Activated T-cell treated with anti-CD3 and anti-CD28 coated beads for 24 hours (primary cell): ENCODE measurements at places on chromosomes 6 and 20.
A peak's percentile ranks its signal among the peaks of the same experiment; 100 is the strongest.

GRCh38 chr6:11258260-11259237 is 26.1 kb upstream of the NEDD9 start:
- no peak for DNase-seq

DNA sequence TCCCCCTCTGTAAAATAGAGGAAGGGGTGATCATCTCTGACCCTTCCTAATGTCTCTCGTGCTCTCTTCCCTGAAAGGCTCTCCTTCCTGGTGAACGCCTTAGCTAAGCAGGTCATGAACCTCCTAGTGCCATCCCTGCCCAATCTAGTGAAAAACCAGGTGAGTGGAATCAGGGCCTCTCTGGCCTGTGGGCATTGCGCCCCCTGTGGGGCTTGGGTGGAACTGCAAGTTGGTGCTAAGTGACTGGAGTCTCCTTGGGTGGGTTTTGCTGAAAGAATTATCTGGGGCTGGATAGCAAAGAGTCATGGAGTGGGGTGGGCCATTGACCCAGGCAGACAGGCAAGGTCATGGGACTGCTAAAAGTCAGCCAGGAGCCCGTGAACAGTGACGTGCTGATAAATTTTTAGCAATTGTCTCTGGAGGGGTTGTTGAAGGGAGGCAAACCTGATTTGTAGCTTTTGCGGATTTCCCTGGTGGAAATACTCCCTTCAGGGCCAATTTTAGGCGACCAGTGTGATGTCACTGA is 8.9 kb downstream of the BPIFB1 start:
- DNase-seq = peak; percentile 40

DNA sequence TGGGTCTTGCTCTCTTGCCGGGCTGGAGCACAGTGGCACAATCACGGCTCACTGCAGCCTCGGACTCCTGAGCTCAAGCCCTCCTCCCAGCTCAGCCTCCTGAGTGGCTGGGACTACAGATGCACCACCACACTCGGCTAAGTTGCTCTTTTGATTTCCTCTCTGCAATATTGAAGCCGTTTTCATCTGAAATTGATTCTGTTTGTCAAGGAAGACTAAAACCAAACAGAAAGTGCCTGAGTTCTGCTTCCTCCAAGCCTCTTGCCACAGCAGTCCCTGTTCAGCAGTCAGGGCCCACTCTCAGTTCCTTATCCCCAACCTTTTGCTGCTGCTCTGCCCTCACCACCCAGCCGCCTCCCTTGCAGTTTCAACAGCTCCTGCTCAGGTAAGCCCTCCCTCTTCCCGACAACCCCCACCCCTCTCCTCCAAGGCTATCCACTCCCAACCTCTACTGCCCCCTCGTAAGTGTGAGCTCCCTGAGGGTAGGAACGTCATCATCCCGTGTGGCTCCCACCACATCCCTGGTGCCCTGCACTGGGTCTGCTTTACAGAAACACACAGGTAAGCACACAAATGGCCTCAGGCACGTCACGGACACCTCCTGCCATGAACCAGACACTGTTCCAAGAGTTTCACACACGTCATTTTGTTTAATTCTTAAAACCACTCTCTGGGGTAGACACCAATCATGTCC is 70.7 kb upstream of the TAB2 start:
- no peak for DNase-seq

DNA sequence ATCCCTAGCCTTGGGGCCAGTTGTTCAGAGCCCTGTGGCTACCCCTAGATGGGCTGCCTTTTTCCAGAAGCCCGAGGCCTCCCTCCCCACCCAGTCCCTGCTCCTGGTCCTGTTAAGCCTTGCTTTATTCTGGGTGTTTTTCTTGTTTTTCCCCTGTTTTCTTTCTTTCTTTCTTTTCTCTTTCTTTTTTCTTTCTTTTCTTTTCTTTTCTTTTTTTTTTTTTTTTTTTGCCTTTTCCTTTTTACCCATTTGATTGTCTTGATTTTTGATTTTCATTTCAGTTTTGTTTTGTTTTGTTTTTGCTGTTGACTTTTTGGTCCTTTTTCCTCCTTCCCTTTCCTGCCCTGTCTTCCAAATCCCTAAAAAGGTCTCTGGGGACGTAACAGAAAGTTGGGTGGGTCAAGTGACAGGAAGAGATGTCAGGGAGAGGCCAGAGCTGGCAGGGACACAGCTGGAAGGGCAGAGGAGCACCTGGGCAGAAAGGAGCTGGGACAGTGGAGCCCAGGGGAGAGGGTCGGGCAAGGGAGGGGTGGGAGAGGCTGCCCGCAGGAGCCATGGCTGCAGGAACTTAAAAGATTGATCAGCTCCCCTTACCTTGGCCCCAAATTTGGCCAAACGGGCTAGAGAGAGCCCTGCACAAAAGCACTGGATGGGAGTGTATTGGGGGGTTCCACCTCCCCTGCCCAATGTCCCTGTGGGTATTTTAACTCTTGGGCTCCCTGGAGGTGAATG is 27.6 kb downstream of the MYH7B start:
- no peak for DNase-seq

DNA sequence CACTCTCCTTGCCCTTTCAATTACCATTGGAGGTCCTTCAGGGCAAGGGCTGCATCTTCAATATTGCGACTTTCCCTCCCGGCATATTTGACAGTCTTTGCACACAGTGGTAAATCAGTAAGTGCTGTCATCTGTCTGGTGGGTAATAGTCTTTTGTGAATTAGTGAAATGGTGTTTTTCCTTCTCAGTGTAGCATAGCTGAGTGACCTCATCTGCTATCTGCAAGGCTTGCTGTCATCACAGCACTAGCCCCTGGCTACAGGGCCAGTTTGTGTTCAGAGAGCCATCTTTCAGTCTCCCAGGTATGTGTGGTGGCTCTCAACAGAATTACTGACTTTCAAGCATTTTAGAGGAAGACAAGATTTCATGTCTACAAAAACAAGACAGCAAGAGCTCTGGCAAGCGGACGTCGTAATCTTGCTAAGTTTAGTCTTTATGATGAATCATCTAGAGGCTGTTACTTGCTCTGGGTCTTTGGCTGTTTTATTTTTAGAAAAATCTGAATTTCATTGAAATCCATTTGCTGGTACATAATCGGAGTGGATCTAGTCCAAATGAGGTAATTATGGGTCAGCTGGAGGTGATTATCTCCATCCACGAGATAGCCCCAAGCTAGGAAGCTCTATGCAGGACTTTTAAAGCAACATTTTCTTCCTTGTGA is 528.9 kb downstream of the EPM2A start:
- no peak for DNase-seq

GRCh38 chr20:62344092-62344491 is 23.0 kb downstream of the LAMA5 start:
- DNase-seq = no peak

DNA sequence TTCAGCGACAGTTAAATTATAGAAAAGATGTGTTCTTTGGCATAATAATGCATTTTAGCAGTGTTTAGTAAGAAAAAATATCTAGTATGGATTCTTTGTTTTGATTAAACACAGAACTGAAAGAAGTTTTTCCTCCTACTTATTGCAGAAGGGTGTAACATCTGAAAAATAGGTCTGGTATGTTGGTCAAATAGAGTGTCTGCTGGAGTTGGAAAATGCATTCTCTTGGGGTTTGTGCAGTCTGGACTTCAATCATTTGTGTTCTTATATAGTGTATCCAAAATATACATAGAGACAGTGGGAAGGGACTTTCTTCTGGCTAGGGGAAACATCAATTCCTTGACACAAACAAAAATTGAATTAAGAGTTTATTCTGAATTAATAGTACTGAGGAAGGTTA is 132.4 kb upstream of the MAN1A1 start:
- DNase-seq = no peak

DNA sequence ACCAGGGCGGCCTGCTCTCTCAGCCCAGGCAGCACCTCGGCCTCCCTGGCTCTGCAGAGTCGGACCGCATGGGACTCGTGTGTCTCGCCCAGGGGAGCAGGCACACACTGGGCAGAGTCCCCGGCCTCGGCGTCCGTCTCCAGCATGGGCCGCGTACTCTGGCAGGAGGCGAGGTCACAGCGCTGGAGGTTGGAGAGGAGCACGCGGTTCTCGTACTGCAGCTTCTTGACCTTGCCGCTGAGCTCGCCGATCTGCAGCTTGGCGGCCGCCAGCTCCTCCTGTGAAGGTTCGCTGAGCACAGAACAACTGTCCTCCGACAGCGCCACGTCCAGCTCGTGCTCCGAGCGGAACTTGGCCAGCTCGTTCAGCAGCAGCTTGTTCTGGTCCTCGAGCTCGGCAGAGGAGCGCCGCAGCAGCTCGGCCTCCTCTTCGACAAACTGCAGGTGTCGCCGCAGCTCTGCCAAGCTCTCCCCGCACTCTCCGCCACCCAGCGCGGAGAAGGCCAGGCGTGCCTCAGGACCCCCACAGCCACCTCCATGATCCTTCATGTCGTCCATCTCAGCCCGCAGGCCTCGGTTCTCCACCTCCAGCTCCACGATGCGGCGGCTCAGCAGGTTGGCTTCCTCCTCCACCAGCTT is 42.0 kb upstream of the DSN1 start:
- DNase-seq = no peak

DNA sequence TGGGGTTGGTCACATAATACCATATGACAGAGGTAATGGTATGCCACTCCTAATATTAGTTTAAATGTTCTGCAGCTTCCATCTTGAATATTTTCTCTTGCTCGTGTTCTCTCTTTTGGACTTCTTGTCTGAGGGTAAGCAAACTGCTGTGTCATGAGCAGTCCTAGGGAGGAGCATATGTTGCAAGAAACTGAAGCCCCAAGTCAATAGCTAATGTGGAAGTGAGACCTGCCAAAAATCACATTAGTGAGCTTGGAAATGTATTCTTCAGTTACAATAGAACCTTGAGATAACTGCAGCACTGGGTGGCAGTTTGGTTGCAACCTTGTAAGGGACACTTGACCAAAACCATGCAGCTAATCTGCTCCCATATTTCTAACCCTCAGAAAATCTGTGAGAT is 178.2 kb upstream of the IMPG1 start:
- DNase-seq = no peak

DNA sequence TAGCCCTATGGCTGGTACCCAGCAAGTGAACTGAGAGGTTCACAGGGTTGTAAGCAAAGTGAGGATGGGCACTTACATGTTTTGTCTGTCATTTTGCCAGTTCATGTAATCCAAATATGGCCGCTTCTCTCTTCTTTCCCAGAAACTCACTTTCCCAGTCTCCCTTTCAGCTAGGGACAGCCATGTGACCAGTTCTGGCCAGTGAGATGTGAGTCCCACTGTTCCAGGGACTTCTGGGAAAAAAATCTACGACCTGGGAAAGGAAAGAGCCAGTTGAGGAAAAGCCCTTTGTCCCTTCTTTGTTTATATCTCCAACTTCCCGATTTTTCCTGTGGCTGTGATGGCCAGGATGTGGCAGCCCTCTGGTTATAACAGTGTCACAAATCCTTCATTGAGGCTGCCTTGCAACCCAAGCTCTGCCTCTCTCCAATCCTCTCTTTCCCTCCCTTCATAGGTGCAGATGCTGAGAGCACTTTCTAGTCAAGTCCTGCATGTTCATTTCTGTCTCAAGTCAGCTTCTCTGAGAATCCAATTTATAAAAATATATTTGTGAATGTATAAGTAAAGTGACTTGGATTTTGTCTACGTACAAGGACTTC is 148.6 kb upstream of the ZFP64 start:
- no peak for DNase-seq

- DNase-seq = peak; percentile 32
Measured at GRCh38 chr6:45801471-45802289, 214.0 kb downstream of the CLIC5 start.

DNA sequence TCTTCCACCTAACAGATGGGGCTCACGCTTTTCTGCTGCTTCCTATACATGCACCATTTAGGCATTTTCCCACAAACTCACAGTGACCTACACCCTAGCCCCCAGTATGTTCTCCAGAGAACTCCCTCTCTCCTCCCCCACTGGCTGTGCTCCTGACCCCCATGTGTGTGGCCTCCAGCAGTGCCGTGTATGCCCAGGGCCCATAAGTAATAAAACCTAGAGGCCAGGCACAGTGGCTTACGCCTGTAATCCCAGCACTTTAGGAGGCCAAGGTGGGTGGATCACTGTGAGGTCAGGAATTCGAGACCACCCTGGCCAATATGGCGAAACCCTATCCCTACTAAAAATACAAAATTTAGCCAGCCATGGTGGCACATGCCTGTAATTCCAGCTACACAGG is 54.7 kb upstream of the NXT1 start:
- no peak for DNase-seq

DNA sequence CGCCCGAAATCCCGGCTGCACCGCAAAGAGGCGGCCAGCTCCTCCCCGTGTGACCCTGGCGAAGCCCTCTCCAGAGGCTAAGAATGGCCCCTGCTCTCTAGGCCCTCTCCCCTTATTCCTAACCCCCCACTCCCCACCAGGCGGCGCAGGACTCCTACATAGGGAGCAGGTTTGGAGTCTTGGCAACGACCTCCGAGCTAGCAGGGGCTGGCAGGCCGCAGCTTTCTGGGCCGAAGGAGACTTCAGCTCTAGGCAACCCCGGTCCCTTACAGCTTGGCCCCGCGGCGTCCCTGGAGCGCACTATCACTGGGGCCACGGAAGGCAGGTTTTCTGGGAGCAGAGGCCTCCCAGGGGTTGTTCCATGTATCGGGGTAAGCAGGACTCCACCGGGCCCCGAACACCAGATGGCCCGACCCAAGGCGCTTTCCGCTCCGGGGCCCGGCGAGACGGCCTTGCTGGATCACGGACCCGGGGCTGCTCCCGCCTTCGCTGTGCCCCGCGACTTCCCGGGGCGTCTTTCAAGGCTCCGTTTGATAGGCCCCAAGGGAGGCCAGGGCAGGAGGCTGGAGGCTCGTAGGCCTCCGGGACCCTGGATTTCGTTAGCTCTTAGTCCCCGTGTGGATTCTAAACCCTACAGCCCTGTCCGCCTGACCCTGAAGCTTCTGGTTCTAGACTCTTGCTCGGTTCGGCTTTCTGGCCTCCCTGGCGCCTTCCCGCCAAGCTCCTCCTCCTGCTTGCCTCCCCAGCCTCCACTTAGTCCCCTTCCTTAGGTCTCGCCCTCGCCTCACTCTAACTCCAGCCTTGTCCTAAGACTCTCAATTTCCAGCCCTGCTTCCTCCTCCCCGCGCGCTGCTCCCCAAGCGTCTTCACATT is 1.9 kb downstream of the SLC32A1 start:
- DNase-seq = no peak

GRCh38 chr20:9491324-9491723 is 23.1 kb upstream of the LAMP5 start:
- no peak for DNase-seq

DNA sequence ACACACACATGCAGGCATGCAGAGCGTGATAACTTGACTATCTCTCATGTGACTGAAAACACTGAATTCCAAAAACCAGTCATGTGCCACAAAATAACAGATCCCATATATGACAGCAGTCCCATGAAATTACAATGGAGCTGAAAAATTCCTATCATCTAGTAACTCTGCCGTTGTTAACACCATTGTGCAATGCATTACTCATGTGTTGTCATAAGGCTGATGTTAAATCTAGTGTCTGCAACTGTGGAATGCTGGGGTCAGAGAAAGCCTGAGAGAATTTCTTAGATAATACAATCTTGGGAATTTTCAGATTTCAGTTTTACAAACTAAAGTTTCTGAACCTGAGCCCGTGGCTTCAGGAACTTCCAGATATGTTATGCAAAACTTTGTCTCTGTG is 70.2 kb downstream of the LYRM4 start:
- DNase-seq = no peak

- DNase-seq = no peak
Measured at GRCh38 chr6:90106449-90106848, 190.2 kb downstream of the BACH2 start.
